ENCODE measurements at places on chromosomes 4 and X. TPM values are rescaled to one million over a fixed set of nuclear protein-coding genes. Genes with fewer than 3 reads are reported as not detected.

FMR1NB gene
- not detected for total RNA-seq

GPC3 gene
- total RNA-seq, result not detected

PNMA5 gene
- not detected for total RNA-seq

COX7B2 gene
- total RNA-seq, result not detected

TEX11 gene
- total RNA-seq, result not detected

OPHN1 gene
- 6.8 TPM for total RNA-seq

AR gene
- 0.49 TPM for total RNA-seq

SPANXA2 gene
- total RNA-seq, result not detected

GABRE gene
- 2.4 TPM for total RNA-seq

EDA2R gene
- 1.8 TPM for total RNA-seq

DDX53 gene
- total RNA-seq, result not detected

LRAT gene
- total RNA-seq, result not detected

GRSF1 gene
- 83.3 TPM for total RNA-seq

RASSF6 gene
- not detected for total RNA-seq

ALAS2 gene
- not detected for total RNA-seq

NXT2 gene
- 5.2 TPM for total RNA-seq

CCKAR gene
- not detected for total RNA-seq

VSIG1 gene
- 1.0 TPM for total RNA-seq

Measured in bladder microvascular endothelial cell (primary cell).